ENCODE measurements at places on chromosomes 6 and 20.

- no peak for DNase-seq
Measured at GRCh38 chr20:41052742-41053419, 24.3 kb downstream of the TOP1 start.

DNA sequence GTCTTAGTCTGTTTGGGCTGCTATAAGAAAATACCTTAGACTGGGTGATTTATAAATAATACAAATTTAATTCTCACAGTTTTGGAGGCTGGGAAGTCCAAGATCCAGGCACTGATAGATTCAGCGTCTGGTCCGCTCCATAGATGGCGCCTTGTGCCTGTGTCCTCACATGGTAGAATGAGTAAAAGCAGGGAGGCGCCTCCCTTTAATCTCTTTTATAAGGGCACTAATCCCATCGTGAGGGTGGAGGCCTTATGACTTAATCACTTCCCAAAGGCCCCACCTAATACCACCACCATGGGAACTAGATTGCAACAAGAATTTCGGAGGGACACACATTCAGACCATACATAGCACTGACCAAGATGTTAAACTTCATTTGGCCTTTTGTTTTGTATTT, 91.2 kb upstream of the TMEM181 start:
- DNase-seq, result peak; percentile 61

DNA sequence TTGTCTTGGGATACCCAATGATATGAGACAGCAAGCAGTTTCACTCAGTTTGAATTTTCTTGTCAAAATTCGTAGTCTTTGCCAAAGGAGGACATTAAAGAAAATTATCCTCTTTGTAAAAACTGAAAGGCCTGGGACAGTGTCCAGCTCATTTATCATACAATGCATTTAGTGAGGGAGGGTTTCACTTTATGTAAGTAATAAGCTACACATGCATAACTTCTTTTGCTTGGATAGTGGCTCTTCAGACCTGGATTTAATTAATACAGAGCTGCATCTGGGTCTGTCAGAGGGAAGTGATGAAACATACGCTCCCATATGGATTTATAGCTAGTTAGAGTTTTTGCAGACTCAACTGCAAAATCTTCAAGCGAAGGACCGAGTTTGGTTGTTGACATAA, 175.6 kb downstream of the PHACTR1 start:
- no peak for DNase-seq

GRCh38 chr6:153662982-153663381, 376.1 kb upstream of the OPRM1 start:
- no peak for DNase-seq

GRCh38 chr20:32845786-32846185, 12.9 kb upstream of the EFCAB8 start:
- DNase-seq, result no peak

DNA sequence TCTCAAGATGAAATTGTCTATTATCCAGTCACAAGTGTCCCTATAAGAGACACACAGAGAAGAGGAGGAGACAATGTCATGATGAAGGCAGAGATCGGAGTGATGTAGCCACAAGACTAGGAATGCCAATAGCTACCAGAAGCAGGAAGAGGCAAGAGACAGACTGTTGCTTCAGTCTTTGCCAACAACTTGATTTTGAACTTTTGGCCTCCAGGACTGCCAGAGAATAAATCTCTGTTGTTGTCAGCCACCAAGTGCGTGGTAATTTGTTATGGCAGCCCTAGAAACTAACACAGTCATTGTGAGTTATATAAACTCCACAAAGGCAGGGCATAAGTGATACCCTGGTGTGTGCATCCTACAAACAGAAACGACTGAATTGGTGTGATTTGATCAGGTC, 517.0 kb downstream of the BTBD3 start:
- no peak for DNase-seq

- DNase-seq, result no peak
Measured at GRCh38 chr6:152554851-152555250, 82.3 kb downstream of the SYNE1 start.

DNA sequence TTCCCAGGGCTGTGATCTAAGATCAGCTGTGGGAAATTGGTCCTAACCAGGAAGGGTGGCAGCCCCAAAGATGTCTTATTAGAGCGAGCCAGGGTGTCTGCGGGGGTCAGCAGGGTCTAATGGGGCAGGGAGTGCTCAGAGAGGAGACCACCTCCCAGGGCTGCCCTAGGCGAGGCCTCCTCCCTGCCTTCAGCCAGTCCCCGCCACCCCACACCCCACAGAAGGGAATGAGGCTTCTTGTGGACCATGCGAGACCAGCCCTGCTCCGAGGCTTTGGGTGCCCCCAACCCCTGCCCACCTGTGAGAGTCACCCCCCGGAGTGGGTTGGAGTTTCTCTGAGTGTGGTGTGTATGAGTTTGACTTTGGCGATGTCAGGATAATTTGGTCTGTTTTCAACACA, 37.8 kb downstream of the SYNJ2 start:
- DNase-seq, result no peak

DNA sequence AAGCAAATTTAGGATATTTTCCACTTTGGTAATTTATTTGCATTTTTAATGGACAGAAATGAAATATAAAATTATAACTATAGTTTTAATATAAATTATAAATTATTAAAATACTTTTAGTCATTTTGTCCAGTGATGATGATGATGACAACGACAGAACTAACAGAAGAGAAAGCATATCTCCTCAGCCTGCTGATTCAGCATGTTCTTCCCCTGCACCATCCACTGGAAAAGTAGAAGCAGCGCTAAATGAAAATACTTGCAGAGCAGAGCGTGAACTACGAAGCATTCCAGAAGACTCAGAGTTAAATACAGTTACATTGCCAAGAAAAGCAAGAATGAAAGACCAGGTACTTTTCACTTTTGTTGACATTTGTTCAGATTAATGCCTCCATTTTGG, 64.9 kb downstream of the SENP6 start:
- DNase-seq, result no peak

DNA sequence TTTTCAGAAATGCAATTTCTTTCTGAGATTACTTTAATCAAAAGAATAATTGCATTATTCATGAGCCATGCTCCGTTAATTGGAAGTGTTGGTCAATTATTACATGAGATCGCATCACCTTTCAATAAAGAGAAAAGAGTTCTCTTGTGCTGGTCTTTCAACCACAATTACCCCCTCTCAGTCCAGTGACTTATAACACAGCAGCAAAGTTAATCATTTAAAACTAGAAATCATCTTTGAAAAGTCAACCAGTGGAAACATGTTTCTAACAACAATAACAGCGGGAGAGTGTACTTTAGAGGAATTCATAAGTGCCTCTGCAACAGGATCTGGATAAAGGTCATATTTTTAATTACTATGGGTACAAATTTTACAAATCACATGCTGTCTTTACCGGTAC, 384.4 kb upstream of the AGPAT4 start:
- no peak for DNase-seq

DNA sequence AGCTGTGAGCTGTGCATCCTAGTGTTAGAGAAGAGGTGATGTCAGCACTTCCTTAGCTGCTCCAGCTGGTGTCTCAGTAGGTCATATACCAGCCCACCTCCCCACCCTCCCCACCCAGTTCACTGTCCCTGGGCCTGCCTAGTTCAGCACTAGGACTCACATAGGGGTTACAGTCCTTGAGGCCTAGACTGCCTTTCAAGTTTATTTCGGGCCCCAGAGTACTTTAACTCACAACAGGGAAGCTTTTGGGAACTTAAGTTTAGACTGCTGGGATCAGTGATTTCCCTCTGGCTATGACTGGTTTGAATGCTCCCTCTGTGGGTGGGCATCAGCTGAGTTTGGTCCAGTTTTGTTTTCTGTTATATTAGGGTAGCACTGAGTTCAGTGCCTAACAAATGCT, 139.2 kb upstream of the MMS22L start:
- DNase-seq, result no peak

DNA sequence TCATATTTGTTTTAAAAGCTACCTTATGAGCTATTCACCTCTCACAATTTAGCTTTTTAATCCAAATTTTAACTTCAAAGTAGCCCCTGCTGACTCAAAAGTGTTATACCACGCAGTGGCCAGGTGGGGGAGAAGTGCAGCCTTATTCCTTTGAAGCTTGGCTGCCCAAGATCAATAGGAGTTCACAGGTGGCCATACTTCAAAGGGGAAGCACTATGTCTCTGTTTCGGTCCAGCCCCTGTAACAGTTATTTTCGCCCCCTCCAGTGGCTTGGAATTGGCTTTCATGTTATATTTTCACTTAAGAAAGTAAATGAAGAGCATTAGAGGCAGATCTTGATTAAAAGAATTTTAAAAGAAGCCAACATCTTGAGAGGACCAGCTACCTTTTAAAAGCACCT, 608.4 kb downstream of the EPHA7 start:
- DNase-seq, result peak; percentile 72

DNA sequence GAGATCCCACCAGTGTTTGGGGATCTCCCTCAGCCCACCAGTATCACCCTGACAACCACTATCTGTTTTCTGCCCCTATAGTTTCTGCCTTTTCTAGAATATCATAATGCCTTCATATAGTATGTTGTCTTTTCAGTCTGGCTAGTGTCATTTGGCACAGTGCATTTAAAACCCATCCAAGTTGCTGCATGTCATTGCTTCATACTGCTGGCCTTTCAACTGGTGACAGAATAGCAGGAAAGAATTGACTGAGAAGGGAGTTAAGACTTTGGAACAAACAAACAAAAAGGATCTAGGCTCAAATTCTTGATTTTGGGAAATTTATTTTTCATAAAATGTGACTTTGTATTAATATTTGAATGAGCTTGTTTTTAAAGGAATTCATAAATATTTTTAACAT, 4.5 kb downstream of the LMBRD1 start:
- no peak for DNase-seq

DNA sequence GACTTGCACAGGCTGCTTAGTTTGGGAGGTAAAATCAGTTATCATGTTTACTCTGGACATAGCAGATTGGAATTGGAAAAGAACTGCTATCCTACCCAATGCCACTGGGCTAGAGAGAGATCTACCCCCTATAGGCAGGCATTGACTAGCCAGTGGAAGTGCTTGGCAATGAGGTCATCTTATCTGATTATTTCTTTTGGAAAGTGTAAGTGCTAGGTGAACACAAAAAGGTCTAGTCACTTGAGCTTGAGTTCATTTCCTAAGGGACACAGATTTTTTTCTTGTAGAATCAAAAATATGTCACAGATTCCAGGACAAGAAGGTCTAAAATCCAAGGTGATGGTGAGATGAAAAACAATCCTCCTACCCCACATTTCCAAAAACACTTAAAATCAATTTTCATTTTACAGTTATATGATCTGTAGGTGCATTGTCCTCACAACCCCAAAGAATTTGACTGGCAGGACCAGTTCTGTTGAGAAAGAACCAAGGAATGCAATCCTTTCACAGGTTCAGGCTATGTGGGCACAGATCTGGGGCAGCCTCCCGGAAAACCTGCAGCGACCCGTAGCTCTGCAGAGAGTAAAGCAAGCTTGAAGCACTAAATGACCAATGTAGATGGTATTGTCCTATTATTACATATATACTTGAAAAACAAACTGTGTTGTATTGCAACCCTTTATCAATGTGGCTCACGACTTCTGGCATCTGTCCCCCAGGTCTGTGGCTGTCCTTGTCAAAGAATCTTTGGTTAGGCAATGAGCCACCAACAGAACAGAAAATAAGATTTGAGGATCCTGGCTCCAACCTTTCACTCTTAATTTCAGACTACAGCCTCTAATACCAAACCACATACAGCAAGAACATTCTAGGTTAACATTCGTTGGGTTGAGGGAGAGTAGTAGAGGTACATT, 67.3 kb upstream of the ADTRP start:
- DNase-seq, result no peak
